ENCODE measurements at places on chromosomes 2 and 18.

- no peak for DNase-seq
Observed at GRCh38 chr18:79613186-79613931, 66.2 kb upstream of the CTDP1 start.

- no peak for DNase-seq
Observed at GRCh38 chr2:138030459-138030858, 66.2 kb downstream of the HNMT start.

- no peak for DNase-seq
Observed at GRCh38 chr2:12587228-12587627, 129.5 kb upstream of the TRIB2 start.

GRCh38 chr2:75055820-75056675 lies 97.6 kb downstream of the POLE4 start:
- no peak for DNase-seq

DNA sequence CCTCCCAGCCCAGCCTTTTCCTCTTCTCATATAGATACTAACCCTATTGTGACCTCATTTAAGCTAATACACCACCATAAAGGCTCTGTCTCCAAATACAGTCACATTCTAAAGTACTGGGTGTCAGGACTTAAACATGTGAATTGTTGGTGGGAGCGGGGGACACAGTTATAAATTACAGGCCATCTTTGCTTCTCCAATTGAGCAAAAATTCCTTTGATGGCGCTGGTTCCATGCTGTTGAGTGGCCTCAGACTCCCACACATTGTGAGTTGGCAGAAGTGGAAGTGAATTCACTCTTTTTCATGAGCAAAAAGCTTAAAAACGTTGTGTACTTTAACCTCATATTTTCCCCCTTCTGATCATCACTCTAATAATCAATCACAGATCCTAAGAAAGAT lies 46.0 kb downstream of the GBX2 start:
- no peak for DNase-seq

DNA sequence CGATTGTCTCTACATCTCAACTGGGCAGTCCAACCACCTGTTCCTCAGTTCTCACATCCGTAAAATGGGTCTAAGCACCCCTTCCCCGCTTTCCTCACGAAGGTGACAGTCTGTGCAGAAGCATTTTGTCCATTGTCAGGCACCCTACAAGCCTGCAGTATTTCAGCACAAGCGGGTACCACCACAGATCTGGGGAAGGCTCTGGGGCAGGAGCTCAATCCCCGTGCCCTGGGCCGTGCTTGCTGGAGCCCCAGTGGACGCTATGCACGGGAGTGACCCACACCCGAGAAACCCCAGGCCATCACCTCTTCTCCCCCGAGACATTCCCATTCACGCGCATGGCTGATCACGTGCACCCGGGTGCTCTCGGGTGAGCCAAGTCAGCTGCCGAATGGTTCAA lies 137.7 kb upstream of the PXDN start:
- no peak for DNase-seq

DNA sequence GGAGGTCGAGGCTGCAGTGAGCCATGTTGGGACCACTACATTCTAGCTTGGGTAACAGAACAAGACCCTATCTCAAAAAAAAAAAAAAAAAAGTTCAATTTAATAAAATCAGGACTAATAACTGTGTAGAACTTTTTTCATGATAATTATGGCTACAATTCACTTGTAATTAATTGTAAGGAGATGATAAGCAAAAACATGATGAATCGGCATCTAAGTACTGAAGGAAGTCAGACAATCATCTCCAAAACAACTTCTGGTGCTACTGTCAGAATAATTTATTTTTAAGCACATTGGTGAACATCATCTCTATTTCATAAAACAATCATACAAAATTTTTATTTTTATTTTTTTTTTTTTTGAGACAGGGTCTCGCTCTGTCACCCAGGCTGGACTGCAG lies 9.7 kb upstream of the MTHFD2 start:
- DNase-seq = no peak

DNA sequence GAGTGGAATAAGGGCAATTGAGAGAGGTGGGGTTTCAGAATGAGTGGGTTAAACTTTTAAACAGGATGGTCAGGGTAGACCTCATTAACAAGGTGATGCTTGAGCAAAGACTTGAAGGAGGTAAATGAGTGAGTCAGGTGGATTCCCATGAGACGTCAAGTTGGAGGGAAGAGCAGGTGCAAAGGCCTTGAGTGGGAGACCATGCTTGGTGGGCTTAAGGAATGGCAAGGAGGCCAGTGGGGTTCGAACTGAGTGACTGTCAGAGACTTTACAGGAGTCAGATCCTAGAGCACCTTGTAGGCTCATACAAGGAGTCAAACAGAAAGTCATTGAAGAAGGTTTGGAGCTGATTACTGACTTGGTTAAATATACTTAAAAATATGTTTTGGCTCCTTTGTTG lies 284.1 kb downstream of the CYRIA start:
- DNase-seq = no peak

DNA sequence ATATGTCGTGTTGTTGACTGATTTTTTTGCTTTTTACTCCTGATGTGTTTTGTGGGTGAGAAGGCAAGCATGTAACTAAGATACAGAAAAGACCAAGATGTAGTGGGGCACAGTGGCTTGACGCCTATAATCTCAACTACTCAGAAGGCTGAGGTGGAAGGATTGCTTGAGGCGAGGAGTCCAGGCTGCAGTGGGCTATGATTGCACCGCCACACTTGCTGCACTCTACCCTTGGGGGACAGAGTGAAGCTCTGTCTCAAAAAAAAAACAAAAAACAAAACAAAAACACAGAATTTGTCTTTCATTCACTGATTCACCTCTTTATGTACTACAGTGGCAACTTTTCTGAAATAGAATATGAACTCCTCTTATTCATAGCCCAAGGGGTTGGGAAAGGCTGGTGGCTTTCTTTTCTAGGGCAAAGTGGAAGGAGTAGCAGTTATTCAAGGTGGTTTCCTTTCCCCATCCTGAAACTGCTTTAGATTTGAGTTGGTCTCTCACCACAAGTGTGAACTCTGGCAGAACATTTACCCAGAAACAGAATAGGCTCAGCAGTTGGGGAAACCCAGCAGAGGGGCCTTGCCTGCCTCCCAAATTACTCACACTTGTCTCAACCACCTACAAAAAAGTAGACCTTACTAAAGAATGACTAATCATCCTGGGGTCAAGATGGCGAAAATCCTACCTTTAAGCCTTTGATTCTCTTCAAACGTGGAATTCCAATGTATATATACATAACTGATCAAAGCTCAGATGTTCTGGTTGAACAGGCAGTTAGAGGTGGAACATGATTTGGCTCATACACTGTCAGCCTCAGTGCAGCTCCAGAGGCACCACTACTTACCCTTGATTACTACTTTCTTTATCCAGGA lies 6.5 kb downstream of the TANK start:
- no peak for DNase-seq

- DNase-seq = no peak
Observed at GRCh38 chr2:237879991-237880560, 20.7 kb downstream of the RAMP1 start.

GRCh38 chr2:107306881-107307280 lies 420.9 kb upstream of the ST6GAL2 start:
- no peak for DNase-seq

- DNase-seq = no peak
Observed at GRCh38 chr2:71559828-71560637, 106.7 kb downstream of the DYSF start.

DNA sequence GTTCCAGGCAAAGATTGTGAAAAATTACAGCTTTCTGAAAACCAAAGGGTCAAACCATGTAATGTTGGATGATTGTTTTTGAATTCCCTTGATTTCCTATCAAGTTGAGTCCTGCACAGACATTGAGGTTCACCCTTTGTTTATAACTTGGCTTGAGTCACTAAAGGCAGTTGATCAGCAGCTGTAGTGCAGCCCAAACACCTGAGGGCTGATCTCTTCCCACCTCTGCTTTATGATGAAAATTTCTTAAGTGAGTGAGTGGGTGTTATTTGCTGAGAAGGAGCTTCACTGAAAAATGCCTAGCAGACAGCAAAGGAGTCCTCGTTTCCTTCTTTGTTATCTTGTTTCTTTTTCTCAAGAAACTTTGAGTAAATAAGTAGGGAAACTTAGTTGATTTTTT lies 31.9 kb upstream of the BMPR2 start:
- DNase-seq = no peak

DNA sequence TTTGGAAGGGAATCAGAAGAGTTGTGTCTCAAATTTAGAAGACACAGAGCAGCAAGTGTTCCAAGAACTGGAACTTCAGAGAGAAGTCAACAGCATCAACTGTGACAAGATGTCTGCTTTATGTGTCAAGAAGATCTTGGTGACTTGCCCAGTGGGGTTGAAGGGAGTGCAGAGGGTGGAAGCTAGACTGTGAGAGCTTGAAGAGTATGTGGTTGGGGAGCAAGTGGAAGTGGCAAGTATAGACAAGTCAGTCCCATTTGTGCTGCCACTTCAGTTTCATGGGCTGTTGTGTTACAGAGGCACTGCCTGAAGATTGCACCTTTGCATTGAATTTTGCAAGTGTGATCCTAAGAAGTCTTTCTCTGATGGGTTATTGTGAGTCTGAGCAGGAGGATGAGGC lies 68.7 kb upstream of the MC2R start:
- DNase-seq = no peak

DNA sequence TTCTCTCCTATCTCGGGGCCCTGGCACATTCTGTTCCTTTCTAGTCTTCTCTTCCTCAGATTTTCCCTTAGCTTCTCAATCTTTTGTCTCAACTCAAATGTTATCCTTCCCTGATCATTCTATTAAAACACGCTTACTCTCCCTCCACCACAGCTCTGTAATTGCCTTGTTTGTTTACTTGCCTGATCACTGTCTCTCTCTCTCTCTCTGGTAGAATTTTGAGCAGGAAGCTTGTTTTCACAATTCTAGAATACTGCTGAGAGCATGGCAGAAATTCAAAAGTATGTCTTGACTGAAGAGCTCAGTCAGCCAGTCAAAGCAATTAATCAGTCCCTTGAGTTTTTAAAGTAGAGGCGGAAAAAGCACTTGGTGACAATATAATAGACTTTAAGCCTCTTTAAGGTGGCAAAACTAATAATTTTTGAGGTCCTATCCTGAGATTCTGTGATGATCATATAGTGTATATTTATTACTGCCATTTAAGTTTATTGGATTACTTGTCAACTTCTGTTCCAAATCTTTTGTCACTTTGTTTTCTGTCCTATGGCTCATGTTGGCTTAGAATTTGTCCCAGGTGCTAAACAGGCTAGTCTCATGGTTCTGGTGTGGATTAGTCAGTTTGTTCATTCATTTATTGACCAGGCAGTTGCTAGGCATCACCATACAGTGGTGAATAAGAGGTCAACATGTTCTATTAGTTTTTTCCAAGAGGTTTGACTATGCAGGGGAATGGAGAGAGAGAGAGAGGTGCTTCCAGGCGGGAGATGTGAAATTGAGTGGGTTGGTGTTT lies 2.3 kb downstream of the PSMD1 start:
- no peak for DNase-seq

DNA sequence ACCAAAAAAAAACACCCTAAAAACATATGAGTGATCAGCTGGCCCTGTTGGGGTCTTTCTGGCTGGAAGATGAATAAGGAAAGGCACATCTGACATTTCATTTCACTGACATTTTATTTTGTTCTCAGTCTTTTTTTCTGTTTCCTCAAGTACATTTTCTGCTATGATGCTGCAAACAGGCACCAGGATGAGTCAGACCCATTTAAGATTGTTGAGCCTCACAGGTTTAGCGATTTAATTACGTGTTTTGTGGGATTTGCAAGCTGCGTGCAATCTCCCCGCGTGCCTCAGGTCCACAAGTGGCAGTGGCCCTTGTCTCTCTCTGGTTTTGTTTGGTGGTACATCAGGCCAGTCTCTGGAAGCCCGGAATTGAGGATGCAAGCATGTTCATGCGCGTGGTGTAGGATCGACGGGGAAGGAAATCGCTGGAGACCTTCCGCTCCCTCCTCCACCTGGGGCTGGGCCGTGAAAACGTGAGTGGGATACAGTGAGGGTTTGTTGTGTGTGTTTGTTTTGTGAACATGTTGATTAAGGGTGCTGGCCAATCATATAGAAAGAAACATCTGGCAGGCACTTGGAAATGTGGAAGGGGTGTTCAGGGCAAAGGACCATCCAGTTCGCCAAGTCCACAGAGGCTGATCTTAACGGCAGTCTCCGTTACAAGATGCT lies 120.2 kb upstream of the ZNF516 start:
- DNase-seq = no peak

- DNase-seq = no peak
Observed at GRCh38 chr18:23398401-23398800, 54.7 kb upstream of the RIOK3 start.

GRCh38 chr18:48569139-48569914 lies 30.5 kb downstream of the CTIF start:
- DNase-seq = no peak

DNA sequence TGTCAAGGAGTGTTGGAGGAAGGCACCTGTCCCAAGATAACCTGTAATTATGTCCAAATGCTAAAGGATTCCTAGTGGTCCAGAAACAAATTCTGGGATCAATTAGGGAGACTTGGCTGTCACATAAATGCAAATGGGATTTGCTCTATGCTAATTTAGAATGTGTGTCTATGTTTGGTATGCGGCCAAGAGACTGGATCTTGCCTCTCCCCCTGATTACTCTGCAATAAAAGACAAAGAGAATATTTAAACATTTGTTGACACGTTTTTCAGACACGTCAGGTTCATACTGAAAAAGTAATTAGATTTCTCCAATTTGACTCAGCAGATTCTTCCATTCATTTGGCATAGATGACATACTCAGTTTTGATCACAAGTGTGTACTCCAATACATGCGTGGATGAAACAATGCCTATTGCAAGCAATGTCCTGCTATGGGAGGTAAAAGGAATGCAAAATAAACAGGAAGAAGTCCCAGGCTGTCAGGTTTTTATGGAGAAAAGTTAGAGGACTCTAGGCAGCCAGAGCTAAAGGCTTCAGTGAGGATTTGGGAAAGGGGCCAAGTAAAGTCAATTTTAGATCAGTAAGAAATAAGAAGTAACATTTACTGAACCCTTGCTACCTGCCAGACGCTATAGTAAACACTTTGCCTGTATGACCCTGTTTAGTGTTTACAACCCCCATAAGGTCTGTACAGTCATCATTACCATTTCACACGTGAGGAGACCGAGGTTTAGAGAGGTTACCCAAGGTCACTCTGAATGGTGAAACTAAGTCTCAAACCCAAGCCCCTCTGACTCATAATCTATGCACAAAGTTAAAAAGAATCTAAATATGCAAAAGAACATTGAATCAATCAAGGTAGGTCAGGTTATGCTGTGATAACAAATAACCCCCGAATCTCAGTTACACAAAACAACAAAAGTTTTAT lies 7.8 kb downstream of the ANTXR1 start:
- DNase-seq = no peak

DNA sequence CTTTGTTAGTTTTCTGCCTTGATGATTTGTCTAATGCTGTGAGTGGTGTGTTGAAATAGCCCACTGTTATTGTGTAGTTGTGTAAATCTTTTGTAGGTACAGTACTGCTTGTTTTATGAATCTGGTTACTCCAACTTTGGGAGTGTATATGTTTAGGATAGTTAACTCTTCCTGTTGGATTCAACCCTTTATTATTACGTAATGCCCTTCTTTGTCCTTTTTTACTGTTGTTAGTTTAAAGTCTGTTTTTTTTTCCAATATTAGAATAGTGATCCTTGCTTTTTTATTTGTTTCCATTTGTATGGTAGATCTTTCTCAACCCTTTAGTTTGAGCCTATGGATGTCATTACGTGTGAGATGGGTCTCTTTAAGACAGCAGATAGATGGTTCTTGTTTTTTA lies 261.5 kb upstream of the CDH2 start:
- DNase-seq = no peak

GRCh38 chr2:43707255-43708015 lies 31.2 kb upstream of the C1GALT1C1L start:
- DNase-seq = peak; percentile 55
